Cortex of kidney (tissue), 1 donor: ENCODE measurements at places on chromosomes 6 and 20.

DNA sequence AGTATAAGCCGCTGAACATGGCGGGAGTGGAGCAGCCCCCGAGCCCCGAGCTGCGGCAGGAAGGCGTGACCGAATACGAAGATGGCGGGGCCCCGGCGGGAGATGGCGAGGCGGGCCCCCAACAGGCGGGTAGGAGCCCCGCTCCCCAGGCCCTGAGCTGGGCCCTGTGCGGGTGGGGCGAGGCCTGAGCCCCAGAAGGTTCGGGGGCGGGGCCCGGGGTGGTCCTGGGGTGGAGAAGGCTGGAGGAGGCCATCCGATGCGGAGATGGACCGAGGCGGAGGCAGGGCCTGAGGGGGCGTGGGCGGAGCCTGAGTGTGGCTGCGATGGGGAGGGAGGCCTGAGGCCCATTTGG is 7.1 kb downstream of the L3MBTL1 start:
- no peak for DNase-seq

DNA sequence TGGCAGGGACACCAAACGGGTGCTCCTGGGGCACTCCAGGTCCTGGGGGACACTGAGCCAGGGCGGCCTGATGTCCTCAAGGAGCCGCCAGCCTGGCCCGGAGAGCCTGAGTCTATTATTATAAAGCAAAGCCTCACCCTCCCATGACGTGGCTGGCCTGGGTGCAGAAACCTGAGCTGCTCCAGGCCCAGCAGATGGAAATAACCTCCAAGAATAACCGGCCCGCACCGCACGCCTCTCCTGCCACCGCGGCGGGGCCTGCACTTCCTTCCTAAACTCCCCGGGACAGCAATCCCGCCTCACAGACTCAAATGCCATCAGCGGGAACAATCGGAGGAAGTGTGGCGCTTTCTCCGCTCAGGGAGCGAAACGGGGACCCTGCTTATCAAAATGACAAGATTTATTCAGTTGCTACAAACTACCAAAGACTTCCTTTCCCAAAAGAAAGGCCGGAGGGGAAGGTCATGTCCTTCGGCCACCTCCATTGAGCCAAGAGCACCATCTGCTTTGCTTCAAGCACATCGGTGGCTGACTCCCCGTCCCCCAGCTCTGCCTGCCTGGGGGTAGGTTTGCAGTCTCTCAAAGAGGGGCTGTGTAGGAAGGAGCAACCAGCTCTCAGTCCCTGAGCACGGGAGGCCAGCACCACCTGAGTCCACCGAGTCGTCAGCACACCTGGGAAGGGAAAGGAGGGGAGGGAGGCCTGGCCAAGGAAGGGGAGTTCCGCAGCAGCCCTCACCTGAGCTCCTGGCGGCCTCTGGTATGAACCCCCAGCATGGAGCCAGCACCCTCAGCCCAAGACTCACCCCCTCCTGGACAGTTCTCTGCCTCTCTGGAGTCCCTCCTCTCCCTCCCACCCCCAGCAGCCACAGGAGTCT is 78.6 kb upstream of the QKI start:
- DNase-seq: no peak

GRCh38 chr6:149273318-149273717 is 44.2 kb upstream of the TAB2 start:
- DNase-seq: no peak

DNA sequence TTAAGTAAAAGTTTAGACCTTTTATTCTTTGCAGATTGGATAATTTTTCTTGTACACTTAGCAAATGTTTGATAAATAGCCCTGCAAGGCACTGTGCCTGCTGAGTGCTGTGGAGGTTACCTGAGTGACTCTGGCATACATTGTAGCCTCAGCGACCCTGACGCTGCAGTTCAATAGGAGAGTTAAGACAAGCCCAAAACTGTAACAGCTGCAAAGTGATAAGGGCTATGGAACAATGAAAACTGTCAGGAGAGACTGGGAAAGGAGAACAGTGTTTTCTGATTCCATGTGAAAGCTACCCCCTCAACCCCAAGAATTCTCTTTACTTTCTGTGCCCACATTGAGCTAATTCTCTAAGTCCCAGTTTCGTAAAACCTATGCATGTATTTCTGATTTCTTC is 22.2 kb downstream of the HIVEP1 start:
- DNase-seq: no peak

- DNase-seq: no peak
Observed at GRCh38 chr6:158805698-158806377, 13.3 kb downstream of the EZR start.

- DNase-seq: no peak
Observed at GRCh38 chr20:64010711-64011237, 25.2 kb upstream of the C20orf204 start.

DNA sequence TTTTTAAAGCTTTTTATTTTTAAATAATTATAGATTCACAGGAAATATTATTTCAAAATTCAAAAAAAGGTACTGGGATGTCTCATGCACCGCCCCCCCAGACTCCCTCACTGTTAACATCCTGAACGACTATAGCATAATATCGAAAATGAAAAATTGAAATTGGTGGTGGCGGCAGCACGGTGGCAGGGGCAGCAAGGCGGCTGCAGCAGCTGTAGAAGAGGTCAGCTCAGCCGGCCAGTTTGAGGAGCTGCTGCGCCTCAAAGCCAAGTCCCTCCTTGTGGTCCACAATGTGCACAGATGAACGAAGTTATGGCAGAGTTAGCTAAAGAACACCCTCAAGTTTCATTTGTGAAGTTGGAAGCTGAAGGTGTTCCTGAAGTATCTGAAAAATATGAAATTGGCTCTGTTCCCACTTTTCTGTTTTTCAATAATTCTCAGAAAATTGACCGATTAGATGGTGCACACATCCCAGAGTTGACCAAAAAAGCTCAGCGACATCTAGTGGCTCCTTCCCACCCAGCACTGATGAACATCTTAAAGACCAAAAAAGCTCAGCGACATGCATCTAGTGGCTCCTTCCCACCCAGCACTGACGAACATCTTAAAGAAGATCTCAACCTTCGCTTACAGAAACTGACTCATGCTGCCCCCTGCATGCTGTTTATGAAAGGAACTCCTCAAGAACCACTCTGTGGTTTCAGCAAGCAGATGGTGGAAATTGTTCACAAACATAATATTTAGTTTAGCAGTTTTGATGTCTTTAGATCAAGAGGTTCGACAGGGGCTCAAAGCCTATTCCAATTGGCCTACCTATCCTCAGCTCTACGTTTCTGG is 100.8 kb downstream of the FAM217A start:
- DNase-seq: no peak
